CD4-positive, alpha-beta T cell treated with Interferon alpha-2 for 1 hour (primary cell): ENCODE measurements at places on chromosomes 5 and 9.

- DNase-seq: no peak
Observed at GRCh38 chr5:141657937-141658545, 6.8 kb upstream of the FCHSD1 start.

GRCh38 chr9:12955510-12956163, 180.8 kb downstream of the LURAP1L start:
- DNase-seq: no peak

DNA sequence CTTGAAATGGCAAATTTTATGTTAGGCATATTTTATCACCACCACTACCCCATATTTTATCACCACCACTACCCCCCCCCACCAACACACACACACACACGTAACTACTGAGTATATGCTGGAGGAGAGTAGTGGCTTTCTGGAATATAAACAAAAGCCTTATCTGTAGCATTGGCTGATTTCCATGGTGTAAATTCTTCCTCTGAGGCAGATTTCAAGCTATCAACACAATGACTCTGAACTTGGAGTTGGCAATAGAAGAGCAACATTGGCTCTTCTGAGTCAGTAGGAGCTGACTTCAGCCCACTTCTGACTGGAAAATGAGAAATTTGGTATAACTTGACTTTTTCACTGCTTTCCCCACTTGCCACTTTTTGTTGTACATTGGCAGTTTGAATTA, 143.0 kb downstream of the CAVIN4 start:
- no peak for DNase-seq

DNA sequence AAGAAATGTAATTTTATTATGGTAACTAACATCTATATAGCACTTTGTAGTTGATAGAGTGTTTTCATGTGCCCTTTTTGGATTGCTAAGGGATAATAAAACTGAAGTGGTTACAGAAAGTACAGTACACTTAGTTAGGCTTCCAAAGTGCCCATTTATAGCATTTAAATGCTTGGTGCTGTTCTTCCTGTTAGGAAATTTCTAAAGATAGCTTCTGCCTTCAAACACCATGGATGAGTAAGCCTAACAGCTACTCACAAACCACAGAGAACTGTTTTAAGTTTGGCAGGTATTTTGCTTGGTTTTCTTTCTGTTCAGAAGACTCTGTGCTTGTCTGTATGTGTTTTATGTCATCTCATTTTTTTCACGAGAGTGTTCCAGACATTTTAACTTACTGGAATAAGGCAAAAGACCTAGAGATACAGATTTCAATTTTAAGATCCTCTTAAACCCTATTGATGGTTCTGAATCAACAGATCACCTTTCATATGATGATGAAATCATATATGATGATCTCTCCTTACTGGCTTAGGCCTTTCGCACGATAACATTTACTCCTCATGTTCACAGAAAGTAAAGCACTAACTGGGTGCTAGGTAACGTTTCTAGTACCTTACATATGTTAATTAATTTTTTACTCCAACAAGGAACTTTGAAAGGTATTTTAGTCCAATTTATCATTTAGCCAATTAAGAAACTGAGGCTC, 4.4 kb downstream of the RIMOC1 start:
- no peak for DNase-seq

GRCh38 chr5:42381973-42382372, 41.3 kb upstream of the GHR start:
- no peak for DNase-seq

DNA sequence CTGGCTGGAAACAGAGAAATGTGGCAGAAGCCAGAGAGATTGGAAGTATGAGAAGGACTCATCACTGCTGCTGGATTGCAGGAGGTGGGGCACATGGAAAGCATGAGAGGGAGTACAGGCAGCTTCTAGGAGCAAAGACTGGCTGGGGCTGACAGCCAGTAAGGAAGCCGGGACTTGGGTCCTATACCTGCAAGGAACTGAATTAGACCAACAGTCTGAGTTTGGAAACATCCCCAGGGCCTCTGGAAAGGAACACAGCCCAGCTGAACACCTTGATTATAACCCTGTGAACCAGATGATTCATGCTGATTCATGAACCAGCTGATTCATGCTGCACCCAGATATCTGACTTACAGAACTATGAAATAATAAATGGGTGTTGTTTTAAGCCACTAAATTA, 93.4 kb downstream of the OSTF1 start:
- DNase-seq: no peak

- DNase-seq: no peak
Observed at GRCh38 chr5:113042491-113043243, 66.1 kb downstream of the DCP2 start.

GRCh38 chr9:113598451-113598850, 134.9 kb downstream of the RGS3 start:
- no peak for DNase-seq

GRCh38 chr5:134111741-134112647, 2.5 kb upstream of the TCF7 start:
- DNase-seq: peak; percentile 66

DNA sequence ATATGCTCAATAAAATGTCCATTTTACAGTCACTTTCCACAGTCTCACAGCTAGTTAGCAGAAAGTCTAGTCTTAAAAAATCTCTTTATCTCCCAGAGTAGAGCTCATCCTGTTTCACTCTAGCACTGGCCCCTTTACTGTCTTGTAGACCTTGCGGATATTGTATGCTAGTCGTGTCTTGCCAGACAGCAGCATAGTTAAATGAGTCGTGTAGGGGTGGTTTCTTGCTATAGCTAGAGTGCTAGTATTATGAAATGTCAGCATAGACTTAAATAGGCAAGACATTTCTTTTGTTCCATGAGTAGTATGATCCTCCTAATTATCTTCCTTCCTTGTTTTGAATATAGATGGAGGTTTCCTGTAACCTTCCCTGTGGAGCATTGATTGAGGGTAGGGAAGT, 77.4 kb downstream of the C7 start:
- no peak for DNase-seq

GRCh38 chr5:131282235-131282634, 18.4 kb downstream of the CDC42SE2 start:
- DNase-seq: no peak

GRCh38 chr5:180090769-180091546, 19.4 kb upstream of the RNF130 start:
- DNase-seq: no peak

DNA sequence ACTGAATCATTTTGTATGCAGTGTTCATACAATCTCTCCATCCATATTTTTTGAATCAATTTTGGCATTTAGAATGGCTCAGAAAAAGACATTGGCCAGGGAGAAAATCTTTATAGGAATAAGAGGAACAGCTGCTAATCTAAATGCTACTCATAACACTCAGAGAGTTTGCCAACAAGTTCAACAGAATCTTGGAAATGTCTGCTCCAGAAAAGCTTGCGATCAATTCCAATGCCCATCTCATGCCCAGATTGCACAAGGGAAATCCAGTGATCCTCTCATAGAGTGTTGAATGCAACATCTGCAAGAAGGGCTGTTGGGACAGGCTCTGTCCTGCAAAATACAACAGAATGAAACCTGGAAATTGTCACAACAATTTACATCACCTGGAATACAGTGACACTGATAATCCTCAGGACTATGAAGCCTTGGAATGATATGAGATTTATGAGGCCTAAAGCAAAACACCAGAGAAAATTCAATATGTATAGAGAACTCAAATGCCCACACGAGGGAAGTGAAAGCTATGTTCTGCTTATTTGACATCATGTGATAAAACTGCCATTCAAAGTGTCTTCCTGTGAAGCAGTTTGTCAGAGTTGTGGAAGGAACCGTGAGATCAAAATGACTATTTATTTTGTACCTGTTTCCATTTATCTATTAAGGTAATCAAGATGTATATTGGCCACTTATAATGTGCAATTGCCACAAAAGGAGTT, 190.1 kb downstream of the PARP8 start:
- DNase-seq: no peak

DNA sequence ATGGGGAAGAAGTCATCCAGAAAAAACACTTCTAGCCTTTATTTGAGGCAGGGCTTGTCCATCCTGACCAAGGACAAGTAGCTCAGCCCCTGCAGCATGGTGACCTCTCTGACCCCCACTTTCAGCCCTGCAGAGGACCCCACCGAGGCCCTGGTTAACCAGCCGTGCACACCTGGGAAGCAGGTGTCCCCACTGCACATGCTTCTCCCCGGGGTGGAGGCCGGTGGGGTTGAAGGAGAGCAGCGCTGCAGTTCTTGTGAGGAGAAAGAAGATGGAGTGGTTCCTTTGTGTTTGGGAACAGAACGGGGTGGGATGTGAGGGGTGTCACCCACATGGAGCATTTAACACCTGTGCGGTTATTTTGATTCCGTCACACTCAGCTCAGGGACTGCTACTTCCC, 21.1 kb upstream of the ZBTB34 start:
- DNase-seq: no peak

GRCh38 chr5:153562189-153562588, 71.7 kb downstream of the GRIA1 start:
- DNase-seq: no peak

DNA sequence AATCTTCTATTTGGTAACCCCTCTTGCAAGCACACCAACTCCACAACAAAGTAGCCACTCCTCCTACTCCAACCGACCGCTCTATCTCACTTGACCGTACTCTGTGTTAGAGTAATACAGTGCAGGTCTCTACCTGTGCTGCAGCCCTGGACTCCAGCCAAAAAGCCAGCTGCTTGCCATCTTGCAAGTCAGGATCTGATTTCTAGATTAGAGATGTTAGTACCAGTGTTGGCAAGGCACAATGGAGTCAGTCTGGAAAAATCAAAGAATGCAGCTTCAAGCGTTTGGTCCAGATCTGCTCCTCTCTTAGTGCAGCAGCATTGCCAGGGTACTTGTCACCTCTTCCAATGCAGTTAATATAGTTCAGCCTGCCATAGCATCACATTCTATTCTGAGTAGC, 477.6 kb downstream of the ZSWIM6 start:
- DNase-seq: no peak

DNA sequence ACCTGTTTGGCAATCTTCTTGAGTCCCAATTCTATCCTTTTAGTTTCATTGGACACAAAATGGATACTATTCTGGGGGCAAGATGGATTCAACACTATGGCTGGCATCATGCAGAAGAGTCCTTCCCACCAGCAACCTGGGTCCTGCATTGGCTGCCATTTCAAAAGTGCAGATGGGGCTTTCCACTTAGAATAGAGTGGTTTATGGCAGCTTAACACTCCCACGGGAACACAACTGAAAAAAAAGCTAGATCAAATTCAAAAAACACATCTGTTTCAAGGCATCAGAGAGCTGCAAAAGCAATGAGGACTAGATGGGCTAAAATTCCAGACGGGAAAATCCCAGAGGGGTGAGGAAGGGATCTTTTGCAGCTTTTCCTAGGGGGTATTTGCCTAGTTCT, 11.2 kb upstream of the HMHB1 start:
- no peak for DNase-seq

GRCh38 chr5:128766406-128766805, 198.9 kb upstream of the SLC27A6 start:
- no peak for DNase-seq

DNA sequence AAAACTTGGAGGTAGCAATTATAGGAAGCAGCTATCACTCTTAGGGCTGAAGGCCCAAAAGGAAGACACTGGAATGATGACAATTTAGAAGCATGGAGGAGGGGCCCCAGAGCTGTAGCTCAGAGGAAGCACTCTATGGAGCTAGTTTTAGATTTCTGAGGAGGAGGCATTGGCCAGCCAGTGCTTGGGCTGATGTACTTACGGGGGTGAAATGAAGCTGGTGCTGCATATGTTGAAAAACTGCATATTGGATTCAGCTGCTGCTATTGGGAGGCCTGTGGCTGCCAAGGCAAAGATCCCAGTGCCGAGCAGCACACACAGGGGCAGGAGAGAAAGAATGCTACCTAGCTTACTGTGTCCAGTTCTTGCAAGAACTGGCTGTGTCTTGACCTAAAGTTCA, 53.9 kb upstream of the HMHB1 start:
- DNase-seq: no peak

- DNase-seq: no peak
Observed at GRCh38 chr9:130022566-130023143, 20.3 kb downstream of the FNBP1 start.

DNA sequence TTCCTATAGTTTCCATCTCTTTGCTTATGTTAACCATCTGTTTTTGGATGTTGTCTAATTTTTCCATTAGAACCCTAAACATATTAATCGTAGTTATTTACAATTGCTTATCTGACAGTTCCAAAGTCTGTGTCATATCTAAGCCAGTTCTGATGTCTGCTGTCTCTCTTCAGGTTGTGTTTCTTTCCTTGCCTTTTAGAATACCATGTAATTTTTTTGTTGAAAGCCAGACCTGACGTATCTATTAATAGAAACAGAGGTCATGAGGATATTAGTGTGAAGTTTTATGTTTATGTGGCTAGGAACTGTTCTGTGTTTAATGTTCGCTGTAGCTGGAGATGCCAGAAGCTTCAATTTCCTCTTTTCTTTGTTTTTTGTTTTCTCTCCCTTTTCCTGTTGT, 52.2 kb downstream of the ZNF618 start:
- DNase-seq: no peak

GRCh38 chr5:175826980-175827379, 44.4 kb upstream of the CPLX2 start:
- DNase-seq: no peak

DNA sequence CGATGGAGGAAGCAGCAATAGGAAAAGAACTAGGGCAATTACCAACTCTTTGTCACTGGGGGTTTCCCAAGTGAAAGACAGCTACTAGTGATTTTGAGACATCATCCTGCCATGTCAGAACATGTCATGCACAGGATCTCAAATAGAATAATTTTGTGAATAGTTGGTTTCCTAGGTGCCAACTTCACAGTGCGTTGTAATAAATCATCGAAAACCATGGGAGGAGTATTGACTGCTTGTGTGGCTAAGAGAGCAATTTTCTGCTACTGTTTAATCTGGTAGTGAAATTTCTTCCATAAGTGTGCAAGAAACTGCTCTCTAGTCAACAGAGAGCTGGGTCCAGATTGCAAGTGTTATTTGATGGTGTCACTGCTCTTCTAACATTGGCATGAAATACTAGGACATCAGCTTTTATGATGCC, 168.6 kb downstream of the NNT start:
- DNase-seq: no peak

GRCh38 chr9:75186767-75187380, 98.6 kb downstream of the OSTF1 start:
- DNase-seq: no peak

DNA sequence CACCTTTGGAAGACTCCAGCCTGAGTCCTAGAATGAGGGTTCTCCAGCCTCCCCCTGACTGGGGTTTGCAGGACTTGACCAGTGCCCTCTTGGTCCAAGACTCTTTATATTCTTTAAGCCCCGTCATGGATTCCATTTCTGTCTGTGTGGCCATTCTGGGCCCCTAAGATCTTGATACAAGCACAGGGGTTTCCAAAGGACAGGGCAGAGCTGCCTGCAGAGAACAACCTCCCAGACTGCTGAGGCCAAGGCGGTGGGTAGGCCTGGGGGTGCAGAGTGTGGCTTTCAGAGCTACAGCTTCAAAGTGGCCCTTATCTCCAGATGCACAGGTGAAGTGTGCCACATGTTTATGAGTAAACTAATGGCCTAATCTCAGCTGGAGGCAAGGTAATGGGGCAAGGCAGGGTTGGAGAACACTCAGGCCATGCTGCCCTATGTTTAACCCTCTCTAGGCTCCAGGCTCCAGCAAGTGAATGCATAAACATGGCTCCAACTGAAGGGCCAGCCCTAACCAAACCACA, 32.1 kb downstream of the FOXI1 start:
- no peak for DNase-seq
